ENCODE measurements at places on chromosomes 1 and 21.

- no peak for DNase-seq
These were observed 36.8 kb downstream of the FBXO42 start for GRCh38 chr1:16315437-16315836.

GRCh38 chr21:38905752-38906151, 100.0 kb downstream of the ETS2 start:
- no peak for DNase-seq

GRCh38 chr21:15857740-15858139, 128.0 kb downstream of the USP25 start:
- no peak for DNase-seq

DNA sequence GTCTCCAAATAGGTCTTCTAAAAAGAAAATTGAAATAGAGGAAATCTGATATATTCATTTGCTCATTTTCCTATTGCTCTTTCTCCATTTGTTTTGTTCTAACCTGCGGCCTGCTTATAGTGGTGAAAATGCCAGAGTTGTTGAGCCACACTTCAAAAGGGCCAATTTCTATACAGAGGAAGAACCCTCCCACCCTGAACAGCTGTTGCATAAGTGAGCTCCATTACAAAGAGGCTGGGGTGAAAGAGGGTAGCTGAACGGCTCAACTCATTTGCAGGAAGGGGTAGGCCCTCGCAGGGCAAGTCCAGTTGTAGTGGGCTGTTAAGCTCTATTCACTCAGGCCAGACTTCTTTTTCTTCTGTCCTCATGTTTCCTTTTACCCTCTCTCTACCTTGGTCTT, 8.8 kb downstream of the ADCY10 start:
- no peak for DNase-seq

DNA sequence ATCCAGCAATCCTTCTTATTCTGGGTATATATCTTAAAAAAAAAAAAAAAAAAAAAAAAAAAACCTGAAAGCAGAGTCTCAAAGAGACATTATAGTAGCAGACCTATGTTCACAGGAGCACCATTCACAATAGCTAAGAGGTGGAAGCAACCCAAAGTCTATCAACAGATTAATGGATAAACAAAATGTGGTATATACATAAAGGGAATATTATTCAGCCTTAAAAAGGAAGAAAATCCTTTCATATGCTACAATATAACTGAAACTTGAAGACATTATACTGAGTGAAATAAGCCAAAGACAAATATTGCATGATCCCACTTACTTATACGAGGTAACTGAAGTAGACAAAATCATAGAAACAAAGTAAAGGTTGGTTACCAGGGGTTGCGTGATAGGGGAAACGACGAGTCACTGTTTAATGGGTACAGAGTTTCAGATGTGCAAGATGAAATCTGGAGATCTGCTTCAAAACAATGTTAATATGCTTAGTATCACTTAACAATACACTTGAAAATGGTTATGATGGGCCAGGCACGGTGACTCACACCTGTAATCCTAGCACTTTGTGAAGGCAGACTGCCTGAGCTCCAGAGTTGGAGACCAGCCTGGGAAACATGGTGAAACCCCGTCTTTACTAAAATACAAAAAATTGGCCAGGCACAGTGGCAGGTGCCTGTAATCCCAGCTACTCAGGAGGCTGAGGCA, 29.5 kb downstream of the PIK3R3 start:
- no peak for DNase-seq
